ENCODE measurements at places on chromosomes 2 and 18.

- H3K27me3 ChIP-seq: no peaks in the 10 kb centered on the region
- peak; percentile 16 for DNase-seq
- H3K4me1 ChIP-seq: peaks cover 67% of the 10 kb centered on the region
- H3K4me3 ChIP-seq: no peak overlapping the region
- H3K36me3 ChIP-seq: no peaks in the 10 kb centered on the region
Observed at GRCh38 chr2:188369365-188369764, 77.7 kb downstream of the GULP1 start.

DNA sequence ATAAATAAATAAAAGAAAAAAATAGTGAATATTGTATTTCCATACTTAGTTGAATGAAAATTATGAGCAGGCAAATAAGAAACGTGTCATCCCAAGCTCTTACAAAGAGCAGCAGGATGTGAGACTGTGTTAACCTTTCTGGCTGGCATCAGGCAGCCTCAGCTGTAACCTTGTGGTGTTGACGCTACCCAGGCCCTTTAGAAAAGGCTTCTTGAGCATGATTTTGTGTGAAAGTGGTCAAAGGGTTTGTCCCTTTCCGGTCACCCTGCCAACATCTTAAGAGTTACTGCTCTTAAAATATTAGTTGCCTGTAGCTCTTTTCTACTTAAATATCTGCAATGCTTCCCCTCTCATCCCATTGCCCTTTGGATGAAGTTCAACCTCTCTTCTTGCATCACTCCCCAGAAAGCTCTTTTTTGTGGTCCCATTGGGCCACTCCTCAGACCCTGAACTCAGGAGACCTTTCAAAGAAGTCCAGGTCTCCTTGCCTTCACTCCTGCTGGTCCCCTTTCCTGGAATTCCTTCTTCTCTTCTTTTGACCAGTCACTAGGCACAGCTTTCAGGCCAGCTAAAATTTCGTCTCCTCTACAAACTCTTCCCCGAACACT, 35.0 kb downstream of the RHOB start:
- no peak for DNase-seq
- H3K4me3 ChIP-seq: no peak overlapping the region
- H3K27me3 ChIP-seq: peaks cover 8% of the 10 kb centered on the region
- H3K36me3 ChIP-seq: no peaks in the 10 kb centered on the region

DNA sequence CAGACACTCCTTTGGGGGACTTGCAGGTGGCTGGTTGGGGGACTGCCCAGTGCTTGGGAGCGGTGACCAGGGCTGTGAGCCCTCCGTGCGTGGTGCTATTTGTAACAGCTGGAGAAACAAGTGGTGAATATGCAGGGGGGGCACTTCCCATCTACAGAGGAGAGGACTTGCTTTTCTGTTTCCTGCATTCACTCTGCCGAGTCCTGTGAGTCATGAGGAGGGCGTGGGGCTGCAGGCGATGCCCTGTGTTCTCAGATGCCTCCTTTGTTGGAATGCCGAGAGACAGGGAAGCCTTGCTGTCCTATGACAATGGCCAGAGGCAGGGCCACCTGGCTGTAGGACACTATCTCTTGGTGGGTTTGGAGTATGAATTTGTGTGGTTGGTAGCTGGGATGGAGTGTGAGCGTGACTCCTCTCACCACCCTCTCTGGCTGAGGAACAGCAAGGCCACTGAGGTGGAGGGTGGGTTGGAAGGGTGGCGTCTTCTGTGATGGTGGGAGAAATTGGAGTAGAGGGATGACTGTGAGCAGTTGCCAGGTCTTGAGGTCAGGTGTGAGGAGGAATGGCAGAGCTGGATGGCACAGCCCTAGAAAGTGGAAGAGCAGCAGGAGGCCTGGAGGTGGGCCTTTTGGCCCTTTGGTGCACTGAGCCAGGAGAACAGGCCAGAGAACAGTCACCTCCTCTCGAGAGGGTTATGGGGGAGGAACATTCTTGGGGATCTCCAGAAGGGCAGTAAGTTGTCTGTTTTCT, 24.3 kb downstream of the FHOD3 start:
- peaks cover 3% of the 10 kb centered on the region for H3K4me1 ChIP-seq
- DNase-seq: no peak
- H3K36me3 ChIP-seq: peaks cover 13% of the 10 kb centered on the region
- H3K4me3 ChIP-seq: no peak overlapping the region

DNA sequence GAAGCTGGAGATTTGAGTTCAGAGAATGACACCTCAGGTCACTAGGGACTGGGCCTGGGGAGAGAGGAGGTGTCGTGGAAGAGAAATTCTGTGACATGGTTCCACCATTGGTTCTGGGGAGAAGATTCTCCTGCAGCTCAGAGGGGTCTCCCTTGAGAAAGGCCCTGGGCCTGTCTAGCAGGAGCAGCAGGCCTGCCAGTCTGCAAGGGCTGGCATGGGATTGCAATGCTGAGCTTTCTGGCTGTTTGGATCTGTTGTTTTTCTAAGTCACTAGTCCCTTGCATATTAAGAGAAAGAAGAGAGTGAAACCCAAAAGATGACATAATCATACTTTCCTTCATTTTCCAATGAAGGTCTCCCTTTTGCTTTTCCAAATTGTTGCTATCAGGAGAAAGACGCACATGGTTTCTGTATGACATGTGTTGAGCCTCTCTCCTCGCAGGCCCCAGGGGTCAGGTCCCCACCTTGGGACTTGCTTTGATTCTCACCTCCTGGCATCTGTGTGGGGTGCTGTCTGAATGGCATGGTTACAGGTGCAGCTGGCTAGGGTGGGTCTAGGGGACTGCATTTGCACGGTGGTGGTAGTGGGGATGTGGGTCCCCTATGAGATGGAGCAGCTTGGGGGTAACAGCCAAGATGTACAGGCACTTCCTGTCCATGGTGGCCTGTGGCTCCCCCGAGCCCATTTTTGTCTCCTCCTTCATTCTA, 117.8 kb downstream of the GLI2 start:
- no peak overlapping the region for H3K4me3 ChIP-seq
- peaks cover 34% of the 10 kb centered on the region for H3K4me1 ChIP-seq
- peak overlapping the region; percentile 81 for H3K27ac ChIP-seq
- DNase-seq: no peak
- H3K36me3 ChIP-seq: peaks cover 12% of the 10 kb centered on the region

GRCh38 chr2:213010106-213010779, 141.2 kb downstream of the IKZF2 start:
- peaks cover 5% of the 10 kb centered on the region for H3K4me1 ChIP-seq
- no peaks in the 10 kb centered on the region for H3K36me3 ChIP-seq
- H3K27me3 ChIP-seq: no peaks in the 10 kb centered on the region
- H3K4me3 ChIP-seq: no peak overlapping the region
- no peak overlapping the region for H3K27ac ChIP-seq

DNA sequence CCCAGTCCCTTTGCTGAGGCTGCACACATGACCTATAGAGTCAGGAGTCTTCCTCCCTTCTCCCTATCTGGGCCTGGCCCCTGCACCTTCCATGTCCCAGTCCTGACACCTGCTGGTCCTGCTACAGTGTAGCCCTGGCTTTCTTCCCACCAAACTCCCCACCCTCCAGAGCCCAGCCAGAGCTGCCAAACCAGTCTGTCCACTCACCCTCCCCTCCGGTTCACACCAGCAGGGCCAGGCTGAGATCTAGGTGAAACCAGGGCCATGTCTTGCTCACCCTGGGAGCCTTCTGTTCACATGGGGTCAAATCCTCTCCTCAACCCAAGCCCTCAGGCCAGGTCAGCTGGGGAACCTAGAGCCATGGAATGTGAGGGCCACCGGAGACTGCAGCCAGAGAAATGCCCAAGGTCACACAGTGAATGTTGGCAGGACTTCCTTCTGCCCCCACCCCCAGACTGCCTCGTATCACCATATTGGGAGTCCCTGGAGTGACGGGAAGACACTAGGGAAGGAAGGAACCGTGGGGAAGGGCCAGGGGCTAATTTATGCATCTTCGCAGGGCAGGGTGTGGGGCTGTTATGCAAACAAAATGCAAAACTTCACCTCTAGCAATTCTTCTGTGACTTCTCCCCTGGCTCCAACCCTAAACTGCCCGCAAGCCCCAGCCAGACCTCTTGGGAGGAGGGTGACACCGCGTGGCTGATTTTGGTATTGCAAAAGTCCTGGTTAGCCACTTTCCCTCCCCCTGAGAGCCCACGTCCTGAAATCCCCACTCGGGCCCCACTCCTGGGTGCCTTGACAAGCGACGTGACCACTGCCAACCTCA, 14.6 kb downstream of the TNS1 start:
- peaks cover 17% of the 10 kb centered on the region for H3K4me1 ChIP-seq
- peak overlapping the region; percentile 65 for H3K4me3 ChIP-seq
- peak overlapping the region; percentile 98 for H3K27ac ChIP-seq
- H3K27me3 ChIP-seq: no peaks in the 10 kb centered on the region
- peak; percentile 92 for DNase-seq
- no peaks in the 10 kb centered on the region for H3K36me3 ChIP-seq

GRCh38 chr18:8705238-8705960, at the start of gene MTCL1:
MTCL1 (plus strand) TSS chr18:8705556; CDS start chr18:8705661, 105 bp downstream.
- peaks cover 5% of the 10 kb centered on the region for H3K36me3 ChIP-seq
- H3K4me3 ChIP-seq: peak within 1 kb of the TSS; percentile 80
- H3K27ac ChIP-seq: peak within 1 kb of the TSS; percentile 68
- H3K4me1 ChIP-seq: peaks cover 47% of the 10 kb centered on the region
- DNase-seq: peak; percentile 53

GRCh38 chr2:47503481-47504070, 100.6 kb downstream of the MSH2 start:
- DNase-seq: no peak
- peaks cover 62% of the 10 kb centered on the region for H3K36me3 ChIP-seq
- H3K4me3 ChIP-seq: no peak overlapping the region
- no peak overlapping the region for H3K27ac ChIP-seq
- H3K27me3 ChIP-seq: peaks cover 15% of the 10 kb centered on the region
- 0 out of 2 replicates have a peak, but pooled peaks cover 2% of the 10 kb centered on the region for H3K4me1 ChIP-seq

DNA sequence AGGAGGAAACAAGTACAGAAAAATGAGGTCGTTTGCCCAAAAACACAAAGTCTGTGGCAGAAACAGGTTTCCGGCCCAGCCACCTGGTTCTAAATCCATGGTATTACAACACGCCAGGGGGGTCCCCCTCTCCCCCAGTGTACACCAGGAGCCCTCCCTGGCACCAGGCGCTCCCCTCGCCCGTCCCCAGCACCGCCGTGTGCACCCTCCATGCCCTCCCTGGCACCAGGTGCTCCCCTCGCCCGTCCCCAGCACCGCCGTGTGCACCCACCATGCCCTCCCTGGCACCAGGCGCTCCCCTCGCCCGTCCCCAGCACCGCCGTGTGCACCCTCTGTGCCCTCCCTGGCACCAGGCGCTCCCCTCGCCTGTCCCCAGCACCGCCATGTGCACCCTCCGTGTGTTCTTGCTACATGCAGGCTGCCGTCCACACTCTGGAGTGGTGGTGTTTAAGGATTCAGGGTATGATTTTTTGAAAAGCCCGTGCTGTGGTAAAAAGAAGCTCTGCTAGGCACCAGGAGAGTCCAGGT, 59.8 kb upstream of the NFATC1 start:
- no peaks in the 10 kb centered on the region for H3K27me3 ChIP-seq
- no peak overlapping the region for H3K4me3 ChIP-seq
- peaks cover 9% of the 10 kb centered on the region for H3K4me1 ChIP-seq

DNA sequence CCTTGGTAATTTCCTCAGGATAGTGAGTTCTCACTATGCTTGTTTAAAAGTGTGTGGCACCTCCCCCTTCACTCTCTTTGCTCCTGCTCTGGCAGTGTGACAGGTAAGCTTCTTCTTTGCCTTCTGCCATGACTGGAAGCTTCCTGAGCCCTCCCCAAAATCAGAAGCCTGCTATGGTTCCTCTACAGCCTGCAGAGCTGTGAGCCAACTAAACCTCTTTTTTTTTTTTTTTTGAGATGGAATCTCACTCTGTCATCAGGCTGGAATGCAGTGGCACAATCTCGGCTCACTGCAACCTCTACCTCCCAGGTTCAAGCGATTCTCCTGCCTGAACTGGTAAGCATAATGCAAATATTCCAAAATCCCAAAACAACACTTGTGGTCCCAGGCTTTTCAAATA, 80.0 kb downstream of the SOWAHC start:
- H3K36me3 ChIP-seq: no peaks in the 10 kb centered on the region
- H3K4me3 ChIP-seq: no peak overlapping the region
- DNase-seq: no peak
- H3K27me3 ChIP-seq: no peaks in the 10 kb centered on the region
- peaks cover 24% of the 10 kb centered on the region for H3K4me1 ChIP-seq
- H3K27ac ChIP-seq: no peak overlapping the region

DNA sequence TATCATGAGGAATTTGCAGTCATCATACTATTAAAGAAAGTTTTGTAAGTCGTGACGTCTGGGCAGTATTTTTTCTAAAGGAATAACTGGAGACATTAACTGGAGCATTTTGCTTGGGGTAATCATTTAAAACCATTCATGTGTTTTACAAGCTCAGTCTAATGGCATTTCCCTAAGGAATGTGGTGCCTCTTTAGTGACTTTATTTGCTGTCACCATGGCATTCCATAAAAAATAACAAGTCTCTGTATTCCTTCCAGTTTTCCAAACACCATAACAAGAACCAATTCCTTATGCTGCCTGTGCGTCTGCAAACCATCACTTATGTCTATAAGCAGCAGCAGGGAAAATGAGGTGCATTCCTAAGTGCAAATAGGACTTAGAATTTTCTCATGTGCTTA, 82.8 kb downstream of the EPB41L3 start:
- H3K4me1 ChIP-seq: peaks cover 22% of the 10 kb centered on the region
- no peaks in the 10 kb centered on the region for H3K36me3 ChIP-seq
- H3K27me3 ChIP-seq: no peaks in the 10 kb centered on the region
- no peak overlapping the region for H3K27ac ChIP-seq
- no peak for DNase-seq

GRCh38 chr2:62180975-62181374, 14.9 kb upstream of the B3GNT2 start:
- H3K36me3 ChIP-seq: no peaks in the 10 kb centered on the region
- no peaks in the 10 kb centered on the region for H3K27me3 ChIP-seq
- no peak overlapping the region for H3K27ac ChIP-seq
- peaks cover 18% of the 10 kb centered on the region for H3K4me1 ChIP-seq

GRCh38 chr18:22344908-22345670, 72.6 kb downstream of the CTAGE1 start:
- no peak for DNase-seq
- H3K27ac ChIP-seq: no peak overlapping the region
- H3K27me3 ChIP-seq: peaks cover 60% of the 10 kb centered on the region
- H3K4me1 ChIP-seq: peaks cover 35% of the 10 kb centered on the region

All from WTC11 (cell line).